Upper lobe of right lung (tissue), 1 donor: ENCODE measurements at places on chromosomes 1 and 21.
A peak's percentile ranks its signal among the peaks of the same experiment; 100 is the strongest.

- DNase-seq = no peak
Observed at GRCh38 chr1:231512147-231512698, 16.2 kb upstream of the TSNAX start.

GRCh38 chr1:182589520-182589919 lies 464 bp upstream of the RNASEL start:
- DNase-seq = no peak

DNA sequence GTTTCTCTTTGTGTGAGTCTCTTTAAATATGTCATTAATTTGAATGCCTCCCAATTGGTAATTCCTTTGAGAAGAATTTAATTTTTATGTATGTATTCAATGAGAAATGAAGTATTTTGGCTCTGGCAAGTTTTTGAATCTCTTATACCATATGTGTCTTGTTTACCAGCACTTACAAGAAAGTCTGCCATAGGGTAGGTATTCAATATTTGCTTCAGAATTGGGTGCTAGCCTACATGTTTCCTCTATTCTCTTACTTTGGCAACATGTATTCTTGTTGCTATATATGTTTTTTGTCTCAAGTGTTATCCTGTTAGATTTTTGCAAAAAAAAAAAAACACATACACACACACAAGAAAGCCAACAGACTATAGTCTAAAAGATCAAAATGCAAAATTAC lies 350.5 kb upstream of the PRMT6 start:
- no peak for DNase-seq

GRCh38 chr21:44874497-44875315 lies 1.2 kb upstream of the PTTG1IP start:
- peak; percentile 86 for DNase-seq

GRCh38 chr1:53956308-53957168 lies 10.4 kb downstream of the LRRC42 start:
- no peak for DNase-seq

GRCh38 chr1:229296541-229296941 lies 25.6 kb downstream of the RAB4A start:
- no peak for DNase-seq

DNA sequence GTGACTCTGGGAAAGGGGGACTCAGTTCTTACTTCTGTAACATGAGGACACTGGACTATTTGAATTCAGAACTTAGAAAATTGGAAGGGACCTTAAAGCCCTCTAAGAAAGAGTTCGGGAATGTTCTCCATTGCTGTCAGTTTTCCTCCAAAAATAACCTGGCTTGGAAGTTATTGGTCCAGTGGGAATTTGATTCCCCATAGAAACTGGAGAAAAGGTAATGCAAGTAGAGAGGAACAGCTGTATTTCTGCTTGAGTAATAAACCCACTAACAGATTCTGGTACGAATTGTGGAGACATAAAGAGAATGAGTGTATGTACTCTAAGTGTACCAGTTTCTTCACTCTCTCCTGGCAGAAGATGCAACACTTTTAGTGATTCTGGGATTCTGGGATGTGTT lies 1.8 kb downstream of the ZBED6 start:
- no peak for DNase-seq

DNA sequence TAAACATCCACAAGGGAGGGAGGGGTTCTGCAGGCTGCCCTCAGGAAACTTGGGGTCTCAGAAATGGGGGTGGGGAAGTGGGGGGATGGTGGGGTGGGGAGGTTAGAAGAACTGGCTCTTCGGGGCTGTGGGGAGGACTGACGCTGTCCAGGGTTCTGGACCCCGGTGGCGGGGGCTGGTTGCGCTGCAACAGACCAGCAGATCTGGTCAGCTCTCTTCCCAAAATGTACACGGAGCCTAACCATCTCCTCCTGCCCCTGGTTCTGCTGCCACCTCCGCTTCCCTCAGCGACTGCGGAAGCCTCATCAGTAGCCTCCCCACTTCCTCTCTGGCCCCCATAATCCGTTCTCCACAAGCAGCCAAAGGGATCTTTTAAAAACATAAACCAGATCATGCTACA lies 29.3 kb upstream of the C1QA start:
- peak; percentile 54 for DNase-seq

- DNase-seq = no peak
Observed at GRCh38 chr1:41583658-41584547, 99.4 kb upstream of the EDN2 start.

GRCh38 chr1:3669971-3670431 lies 17.7 kb downstream of the TP73 start:
- peak; percentile 45 for DNase-seq

DNA sequence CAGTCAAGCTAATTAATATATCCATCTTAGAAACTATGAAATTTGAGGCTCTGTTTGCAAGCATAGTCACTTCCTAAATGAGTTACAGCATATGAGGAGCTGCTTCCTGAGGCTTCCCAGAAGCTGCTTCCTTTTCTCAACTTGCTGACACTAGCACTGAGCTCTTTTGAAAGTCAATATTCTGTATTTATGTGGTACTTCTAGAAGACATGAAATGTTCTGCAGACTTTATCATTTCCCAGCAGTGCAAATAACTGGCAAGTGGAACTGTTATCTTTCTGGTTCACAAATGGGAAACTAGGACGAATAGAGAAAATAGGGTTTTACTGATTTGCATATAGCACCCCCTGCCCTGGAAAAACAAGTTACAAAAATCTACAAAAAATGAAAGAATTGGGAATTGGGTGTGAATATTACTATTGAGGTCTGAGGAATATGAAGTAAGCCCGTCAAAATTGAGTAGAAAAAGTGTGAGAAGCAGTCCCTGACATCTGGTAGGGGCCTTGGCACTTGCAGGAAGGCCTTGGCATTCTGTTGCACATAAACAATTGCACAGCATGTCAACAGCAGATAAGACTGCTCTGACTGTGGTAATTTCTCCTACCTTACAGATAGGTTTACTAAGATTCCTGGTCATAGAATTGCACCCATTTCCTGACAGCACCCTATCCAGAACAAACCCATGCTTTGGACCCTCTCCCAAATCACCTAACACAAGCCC lies 7.1 kb downstream of the GIPC2 start:
- no peak for DNase-seq

- DNase-seq = no peak
Observed at GRCh38 chr1:70487910-70488665, 77.0 kb downstream of the CTH start.

DNA sequence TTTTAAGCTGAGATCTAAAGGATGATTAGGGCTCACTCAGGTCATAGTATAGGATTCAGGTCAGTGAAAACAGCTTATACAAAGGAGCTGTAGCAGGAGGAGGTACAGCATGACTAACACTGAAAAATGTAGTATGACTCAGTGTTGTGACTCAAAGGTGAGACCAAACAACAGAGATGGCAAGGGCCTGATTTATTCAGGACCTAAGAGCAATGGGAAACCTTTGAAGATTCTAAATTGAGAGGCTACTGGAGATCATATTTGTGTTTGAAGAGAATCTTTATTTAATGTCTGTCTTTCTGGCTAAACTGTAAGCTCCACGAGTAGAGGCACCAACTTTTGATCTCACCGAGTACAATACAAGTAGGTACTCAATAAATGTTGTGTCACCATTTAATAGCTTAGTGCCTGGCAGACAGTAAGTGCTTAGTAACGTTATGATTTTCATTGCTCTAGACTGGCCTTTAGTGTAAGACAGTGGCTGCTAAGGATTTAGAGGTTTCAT lies 43.5 kb downstream of the PRKAA2 start:
- no peak for DNase-seq

DNA sequence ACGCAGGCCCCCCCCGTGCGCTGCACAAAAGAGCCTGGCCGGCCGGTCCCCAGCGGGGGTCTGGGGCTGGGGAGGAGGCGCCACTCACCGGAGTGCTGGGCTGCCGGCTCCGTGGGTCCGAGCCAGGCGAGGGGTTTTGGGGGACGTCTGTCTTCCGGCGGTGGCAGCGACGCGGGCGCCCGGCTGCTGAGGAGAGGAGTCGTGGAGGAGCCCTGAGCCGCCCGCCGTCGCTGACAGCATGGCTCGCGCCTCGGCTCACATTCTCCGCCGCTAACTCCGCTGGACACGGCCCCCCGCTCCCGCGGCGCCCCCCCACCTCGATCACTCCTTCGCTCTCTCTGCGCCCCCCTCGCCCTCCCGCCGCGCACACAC lies 649 bp downstream of the AHDC1 start:
- peak; percentile 74 for DNase-seq

DNA sequence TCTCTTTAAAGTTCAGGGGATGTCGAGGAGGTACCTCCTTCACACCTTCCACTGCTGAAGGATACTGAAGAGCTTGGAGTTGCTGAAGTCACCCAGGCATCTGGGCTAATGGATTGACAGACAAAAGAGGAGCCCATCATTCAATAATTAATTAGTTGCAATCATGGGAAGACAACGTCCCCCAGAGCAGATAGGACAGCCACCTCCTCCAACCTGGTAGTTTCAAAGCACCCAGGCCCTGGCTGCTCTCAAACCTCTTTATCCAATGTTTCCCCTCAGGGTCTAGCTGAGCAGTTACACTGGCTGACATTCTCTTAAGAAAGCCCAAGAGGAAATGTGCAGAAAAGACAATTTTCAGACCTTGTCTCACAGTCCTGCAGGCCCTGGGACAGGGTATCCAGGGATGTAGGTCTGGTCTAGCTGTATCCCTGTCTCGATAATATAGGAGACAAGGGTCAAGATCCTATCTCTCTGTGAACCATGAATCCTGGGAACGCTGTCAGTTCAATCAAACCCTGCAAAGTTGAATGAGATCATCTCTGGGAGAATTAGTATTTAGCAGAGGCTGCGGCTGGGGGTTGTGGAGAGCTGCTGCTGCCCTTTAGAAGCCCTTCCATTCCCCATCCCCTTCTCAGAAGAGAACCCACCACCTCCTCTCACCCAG lies 1.1 kb downstream of the TSPAN2 start:
- no peak for DNase-seq

GRCh38 chr21:41985662-41986416 lies 24.3 kb downstream of the ZBTB21 start:
- no peak for DNase-seq

DNA sequence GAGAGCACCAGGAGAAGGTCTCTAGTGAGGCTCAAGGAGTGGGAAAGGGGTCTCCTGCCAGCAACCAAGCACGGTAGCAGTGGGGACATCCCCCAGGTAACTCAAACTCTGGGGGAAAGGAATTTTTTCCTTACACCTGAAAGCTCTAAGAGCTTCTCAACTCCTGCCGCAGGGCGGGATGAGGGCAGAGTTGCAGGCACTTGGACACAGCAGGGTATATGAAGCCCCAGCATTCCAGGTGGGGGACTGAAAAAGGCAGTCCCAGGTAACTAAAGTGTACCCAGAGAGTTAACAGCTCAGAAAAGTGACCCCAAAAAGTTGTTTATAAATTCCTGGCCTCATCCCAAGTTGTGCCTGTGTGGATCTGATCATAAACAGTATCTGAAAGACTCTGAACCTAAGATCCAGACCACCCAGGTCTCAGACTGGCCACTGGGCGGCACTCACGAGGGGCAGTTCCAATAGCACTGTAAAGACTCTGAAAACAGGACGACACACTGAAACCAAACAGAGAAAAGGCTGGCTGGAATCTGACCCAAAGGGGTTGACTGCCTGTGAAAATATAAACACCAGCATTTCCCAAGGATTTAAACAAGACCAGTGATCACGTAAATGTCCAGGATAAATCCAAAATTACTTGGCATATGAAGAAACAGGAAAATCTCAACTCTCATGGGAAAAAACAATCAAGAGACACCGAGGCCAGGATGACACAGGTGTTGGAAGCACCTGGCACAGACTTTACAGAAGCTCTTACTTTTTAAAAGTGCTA lies 47.5 kb downstream of the HSF2BP start:
- peak; percentile 84 for DNase-seq

GRCh38 chr1:224747578-224747977 lies 131.5 kb downstream of the CNIH3 start:
- no peak for DNase-seq

GRCh38 chr1:88239205-88239604 lies 444.9 kb upstream of the PKN2 start:
- DNase-seq = no peak

DNA sequence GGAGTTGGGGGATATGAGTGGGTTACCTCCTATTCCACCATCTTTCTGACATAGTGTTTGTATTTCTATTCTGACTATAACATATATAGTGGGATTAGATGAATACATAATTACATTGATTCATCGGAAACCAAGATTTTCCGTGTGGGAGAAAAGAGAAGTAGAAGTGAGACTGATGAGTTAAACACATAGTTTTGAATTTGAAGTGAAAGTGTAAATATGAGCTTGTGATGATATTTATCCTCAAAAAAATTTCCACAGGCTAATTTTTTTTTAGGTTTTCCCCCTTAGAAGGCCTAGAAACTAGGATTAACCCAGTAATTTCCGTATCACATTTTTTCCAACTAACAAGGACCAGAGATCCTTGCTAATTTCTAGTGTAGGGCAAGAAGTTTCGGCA lies 6.9 kb downstream of the CD1B start:
- DNase-seq = no peak

GRCh38 chr1:214120191-214120590 lies 132.4 kb downstream of the PROX1 start:
- DNase-seq = no peak

- DNase-seq = no peak
Observed at GRCh38 chr1:111192074-111192473, 8.4 kb downstream of the DENND2D start.

- peak; percentile 40 for DNase-seq
Observed at GRCh38 chr1:226569879-226570547, 21.4 kb downstream of the STUM start.

DNA sequence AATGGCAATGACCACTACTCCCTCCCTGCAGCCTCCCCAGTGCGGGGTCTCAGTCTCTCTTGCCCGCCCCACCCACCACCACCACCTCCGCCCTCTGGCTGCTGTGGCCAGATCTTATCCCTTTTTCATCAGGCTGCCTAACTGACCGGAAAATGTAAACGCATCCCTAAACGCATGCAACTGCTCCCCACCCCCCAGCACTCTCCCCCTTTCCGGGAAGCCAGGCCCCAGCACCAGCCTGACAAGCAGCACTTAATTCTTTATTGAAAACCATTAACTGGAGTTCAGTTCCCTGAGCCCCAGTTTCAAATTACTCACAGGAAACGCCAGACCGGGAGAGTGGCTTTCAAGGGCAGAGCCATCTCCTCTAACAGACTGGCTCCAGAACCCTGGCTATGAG lies 147.7 kb downstream of the DMRTA2 start:
- no peak for DNase-seq

- DNase-seq = no peak
Observed at GRCh38 chr21:42520628-42521253, 7.1 kb downstream of the SLC37A1 start.

DNA sequence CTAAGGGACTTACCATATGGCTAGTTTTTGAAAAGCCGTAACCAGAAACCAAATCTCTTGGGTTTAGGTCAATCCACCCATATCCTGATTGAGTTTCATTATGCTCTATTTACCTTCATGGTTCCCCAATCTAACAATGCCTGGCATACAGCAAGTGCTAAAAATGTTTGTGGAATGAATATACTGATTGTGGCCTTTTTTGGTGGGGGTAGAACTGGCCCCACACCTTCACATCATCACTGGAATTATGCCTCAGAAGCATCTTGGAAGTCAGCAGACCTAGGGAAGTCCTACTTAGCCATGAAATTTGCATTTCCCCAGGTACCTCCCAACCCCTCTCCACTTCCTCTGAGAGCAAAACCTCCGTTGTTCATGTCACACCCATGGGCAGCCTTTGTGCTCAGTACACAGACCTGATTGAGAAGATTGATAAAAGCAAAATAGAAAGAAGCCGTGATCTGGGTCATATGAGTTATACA lies 17.8 kb upstream of the SLAMF1 start:
- no peak for DNase-seq

GRCh38 chr1:204649721-204650521 lies 35.6 kb downstream of the LRRN2 start:
- no peak for DNase-seq

- no peak for DNase-seq
Observed at GRCh38 chr1:114771992-114772391, 8.5 kb downstream of the SIKE1 start.

GRCh38 chr1:13516606-13517005 lies 2.8 kb upstream of the LRRC38 start:
- no peak for DNase-seq
